ENCODE measurements at places on chromosomes 5 and 9.

DNA sequence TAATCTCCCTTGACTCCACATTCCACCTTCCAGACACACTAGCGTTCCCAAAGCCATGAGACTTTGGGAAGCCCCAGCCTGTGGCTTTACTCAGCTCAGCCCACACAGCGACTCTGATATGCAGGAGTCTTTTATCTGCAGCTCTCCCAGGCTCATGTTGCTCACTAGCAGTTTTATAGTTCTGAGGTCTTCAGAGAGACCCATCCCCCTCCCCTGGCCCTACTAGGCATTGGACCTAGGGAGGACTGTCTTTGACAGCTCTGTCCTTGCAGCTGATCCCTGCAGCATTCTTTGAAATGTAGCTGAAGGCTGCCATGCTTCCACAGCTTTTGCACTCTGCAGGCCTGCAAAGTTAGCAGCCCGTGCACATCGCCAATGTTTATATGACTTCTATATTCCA, 19.9 kb upstream of the CYLC2 start:
- no peak for DNase-seq

GRCh38 chr9:123568691-123569688, 213.0 kb downstream of the CRB2 start:
- DNase-seq = no peak

GRCh38 chr9:116274293-116274692, 120.7 kb downstream of the PAPPA start:
- no peak for DNase-seq

GRCh38 chr9:137952976-137953666, 75.5 kb downstream of the CACNA1B start:
- no peak for DNase-seq

GRCh38 chr5:143674469-143674786, 137.5 kb upstream of the HMHB1 start:
- no peak for DNase-seq

DNA sequence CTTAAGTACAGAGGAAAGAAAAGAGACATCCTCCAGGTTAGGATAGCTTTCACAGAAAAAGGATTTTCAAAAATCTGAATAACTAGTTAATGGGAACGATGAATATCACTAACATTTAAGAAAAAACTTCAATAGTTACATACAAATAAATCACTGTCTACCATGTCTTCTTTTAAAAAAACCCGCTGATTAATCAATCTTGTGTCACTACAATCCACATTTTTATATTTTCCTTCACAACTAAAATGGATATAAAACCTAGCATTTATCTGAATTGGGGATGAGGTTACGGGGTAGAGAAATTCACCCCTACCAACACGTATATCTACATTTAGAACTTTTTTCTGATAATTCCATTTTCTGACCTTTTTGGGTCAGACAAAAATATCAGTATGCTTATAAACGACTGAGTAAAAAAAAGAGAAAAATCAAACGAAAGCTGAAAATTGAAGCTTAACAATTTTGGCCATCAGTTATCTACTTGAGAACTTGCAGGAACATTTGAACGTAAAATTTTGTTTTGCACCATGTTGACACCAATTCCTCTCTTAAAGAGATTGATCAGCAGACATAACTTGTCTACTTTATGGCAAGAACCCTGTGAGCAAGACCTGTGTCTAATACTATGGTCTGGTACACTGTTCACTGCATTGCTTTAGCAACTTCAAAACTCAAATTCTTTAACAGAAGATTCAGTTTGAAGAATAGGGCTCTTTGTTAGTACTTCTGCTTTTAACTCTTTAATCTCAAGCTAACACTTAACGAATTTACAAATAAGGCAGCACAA, 4.8 kb downstream of the NR3C1 start:
- no peak for DNase-seq

DNA sequence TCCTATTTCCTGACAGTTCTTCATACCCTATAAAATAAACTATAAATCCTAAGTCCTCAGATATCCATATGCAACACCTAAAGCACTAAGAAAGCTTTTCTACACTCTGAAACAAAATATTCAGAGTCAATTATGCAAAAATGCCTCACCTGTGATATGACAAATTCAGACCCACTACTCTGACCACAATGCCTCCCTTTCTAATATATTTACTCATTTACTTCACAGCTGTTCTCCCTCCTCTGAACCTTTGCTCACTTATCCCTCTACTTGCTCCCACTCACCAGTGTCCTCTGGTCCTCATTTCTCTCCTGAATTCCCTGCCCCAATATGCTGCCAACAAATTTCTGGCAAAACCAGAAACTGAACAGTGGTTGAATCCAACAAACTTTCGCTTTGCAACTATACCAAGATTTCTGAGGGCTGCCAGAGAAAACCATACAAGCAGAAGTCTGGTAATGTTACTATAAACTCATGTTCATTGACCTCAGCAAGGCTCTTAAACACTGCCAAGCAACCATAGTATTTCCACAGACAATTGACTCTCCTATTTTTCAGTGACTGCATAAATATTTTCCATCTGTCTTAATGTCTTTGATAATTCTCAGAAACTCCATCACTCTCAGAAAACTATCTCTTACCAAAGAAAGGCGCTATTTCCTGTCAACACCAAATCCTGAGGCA, 7.1 kb downstream of the CCNH start:
- DNase-seq = no peak

DNA sequence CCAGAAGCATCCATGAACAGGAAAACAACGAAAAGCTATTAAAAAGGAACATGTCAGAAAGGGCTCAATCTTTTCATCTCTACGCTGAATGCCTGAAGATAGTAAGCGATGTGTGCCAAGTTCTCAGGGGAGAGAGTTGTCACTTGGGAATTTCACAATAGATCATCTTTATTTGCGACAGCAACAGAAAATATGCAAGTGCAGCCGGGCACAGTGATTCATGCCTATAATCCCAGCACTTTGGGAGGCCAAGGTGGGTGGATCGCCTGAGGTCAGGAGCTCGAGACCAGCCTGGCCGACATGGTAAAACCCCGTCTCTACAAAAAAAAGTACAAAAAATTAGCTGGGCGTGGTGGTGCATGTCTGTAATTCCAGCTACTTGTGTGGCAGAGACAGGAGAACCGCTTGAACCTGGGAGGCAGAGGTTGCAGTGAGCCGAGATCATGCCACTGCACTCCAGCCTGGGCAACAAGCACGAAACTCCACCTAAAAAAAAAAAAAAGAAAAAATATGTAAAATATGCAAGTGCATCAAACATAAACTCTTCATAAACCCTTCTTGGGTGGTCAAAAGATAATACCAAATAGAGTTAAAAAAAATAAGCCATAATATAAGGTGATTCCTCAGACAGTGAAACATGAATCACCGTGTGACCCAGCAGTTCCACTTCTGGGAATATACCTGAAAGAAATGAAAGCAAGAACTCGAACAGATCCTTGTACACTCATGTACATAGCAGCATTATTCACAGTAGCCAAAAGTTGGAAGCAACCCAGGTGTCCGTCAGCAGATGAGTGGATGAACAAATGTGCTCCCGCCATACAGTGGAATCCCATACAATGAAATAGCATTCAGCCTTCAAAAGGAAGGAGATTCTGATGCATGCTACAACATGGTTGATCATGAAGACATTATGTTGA, 16.2 kb downstream of the SFXN1 start:
- DNase-seq = no peak

DNA sequence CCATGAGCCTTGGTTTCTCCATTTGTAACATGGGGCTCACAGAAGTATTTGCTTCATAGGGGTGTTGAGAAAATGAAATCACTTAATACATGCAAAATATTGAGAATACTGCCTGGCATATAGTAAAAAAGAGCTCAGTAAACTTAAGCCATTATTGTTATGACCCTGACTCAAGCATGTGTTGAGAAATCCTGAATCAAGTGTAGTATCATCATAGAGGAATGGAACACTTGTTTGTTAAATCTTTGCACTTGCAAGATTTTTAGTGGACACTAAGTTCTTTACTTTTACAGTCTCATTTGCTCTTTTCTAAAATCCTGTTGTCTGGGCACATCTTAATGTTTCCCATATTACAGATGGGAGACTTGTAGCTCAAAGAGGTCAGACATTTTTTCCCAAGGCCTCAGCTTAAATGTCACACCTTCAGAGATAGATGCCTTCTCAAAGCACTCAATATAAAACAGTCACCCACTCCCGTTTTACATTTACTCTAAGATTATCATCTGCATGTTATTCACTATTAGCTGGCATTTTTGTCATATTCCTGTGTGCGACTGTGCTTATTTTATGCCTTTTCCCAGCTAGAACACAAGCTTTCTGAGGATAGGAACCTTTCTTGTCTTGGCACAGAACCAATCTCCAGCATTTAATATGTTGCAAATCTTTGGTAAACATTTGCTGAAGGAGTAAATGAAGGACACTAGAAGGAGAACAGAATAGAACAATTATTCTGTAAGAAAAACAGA, 250.0 kb upstream of the TNC start:
- DNase-seq = no peak

DNA sequence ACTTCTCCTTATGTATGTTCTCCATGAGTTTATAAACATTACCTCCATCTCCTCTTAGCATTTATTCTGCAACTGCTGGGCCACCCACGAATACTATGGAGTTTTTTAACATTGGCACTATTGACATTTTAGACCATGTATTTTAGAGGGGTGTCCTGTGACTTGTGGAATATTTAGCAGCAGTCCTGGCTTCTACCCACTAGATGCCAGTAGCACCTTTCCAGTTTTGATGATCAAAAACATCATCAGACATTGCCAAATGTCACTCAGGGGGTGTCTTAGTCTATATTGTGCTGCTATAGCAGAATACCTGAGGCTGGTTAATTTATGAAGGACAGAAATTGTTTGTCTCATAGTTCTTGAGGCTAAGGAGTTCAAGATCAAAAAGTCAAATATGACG, 187.5 kb upstream of the RORB start:
- DNase-seq = no peak

DNA sequence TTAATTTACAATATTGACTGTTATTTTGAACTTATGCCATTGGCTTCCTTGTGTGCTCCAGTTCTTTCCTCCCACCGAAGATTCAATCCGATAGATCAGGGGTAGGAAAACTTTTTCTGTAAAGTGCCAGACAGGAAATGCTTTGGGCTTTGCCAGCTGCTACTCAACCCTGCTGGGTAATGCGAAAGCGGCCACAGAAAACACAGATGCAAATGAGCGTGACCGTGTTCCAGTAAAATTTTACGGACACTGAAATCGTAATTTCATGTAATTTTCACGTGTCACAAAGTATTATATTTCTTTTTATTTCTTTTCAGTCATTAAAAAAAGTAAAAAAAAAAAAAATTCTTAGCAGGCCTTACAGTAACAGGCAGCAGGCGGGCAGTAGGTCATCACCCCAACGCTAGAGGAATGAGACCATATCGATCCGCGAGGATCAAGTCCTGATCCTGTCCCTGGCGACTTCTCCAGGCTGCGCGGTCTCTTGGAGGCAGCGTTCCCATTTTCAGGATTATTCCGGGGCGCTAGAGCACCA, 599 bp downstream of the NMRK1 start:
- DNase-seq = peak; percentile 46

- DNase-seq = no peak
Measured at GRCh38 chr5:95951916-95952315, 9.7 kb downstream of the ELL2 start.

DNA sequence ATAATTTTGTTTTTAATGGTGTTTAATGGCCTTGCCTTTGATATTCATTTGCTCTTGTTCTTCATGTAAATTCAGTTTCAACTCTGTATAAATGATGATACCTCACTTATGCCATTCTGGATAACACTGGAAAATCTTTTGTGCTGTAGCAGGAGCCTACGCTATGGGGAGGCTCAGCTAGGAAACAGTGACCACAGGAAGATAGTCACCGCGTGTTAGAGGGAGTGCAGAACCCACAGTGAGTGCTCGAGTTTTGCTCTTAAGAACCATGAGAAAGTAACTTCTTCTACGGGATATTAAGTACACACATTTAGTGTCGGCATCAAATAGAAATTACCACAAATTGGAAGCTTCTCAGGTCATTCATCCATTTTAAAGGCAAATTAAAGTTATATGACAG, 143.9 kb downstream of the IRX2 start:
- DNase-seq = no peak

GRCh38 chr9:2466703-2467102, 154.9 kb upstream of the VLDLR start:
- peak; percentile 39 for DNase-seq

GRCh38 chr5:113292462-113292861, 142.3 kb downstream of the TSSK1B start:
- no peak for DNase-seq

GRCh38 chr5:132467287-132467984, 23.1 kb downstream of the IRF1 start:
- DNase-seq = no peak

DNA sequence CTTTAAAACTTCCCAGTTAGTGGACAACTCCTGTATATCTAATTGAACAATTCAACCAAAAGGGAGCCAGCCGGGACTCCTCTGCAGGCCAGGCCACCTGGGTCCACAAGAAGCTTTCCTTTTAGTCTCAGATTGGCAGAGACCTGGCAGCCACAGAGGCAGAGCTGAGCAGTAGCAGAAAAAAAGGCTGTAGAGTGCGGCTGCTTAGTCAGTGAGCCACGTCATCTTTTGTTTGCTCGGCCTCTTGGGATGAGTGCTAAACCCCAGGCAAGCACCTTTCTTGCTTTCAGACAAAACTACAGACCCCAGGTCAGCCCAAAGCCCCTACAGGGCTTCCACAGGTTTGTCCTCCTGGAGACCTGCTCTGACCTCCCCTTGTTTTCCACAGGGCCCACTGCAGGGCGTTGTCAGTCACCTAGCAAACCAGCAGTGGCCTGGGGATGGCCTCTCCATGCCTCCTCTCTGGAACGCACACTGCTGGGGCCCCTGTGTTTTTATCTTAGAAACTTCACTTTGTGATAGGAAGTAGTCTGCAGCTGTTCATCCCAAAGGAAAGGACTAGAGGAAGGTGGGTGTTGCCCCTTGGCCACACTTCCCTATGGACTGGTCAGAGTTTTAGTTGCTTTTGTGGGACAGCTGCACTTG, 49.9 kb downstream of the SHB start:
- peak; percentile 83 for DNase-seq

DNA sequence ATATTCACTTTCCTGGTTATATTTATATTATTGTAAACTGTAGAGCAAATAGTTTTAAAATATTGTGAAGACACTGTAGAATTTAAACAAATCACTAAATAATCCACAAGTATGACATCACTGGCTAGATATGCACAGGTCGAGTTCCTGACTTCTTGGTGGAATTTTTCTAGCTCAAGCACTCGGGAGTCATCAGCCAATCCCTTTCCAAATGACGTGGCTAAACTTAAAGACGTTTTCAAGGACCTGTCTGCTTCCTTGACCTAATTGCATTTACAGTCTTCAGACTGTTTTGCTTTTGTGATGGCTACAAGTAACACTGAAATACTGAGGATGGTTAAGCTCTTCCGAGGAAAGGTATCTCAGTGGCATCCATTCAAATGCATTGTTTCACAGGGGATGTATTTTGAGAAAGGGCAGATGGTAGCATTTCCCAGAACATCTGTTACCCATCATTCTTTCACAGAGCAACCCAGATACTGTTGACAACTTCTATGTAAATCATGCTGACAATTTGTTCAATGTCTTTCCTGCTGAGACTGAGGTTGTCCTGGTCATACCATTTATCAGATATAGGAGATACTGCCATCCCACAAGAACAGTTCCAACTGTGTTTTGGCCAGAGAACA, 262.8 kb downstream of the CDH10 start:
- DNase-seq = no peak

- no peak for DNase-seq
Measured at GRCh38 chr5:123116058-123116457, 27.0 kb downstream of the PRDM6 start.

GRCh38 chr5:136769900-136770684, 404.7 kb upstream of the TRPC7 start:
- peak; percentile 52 for DNase-seq

Measured in NCI-H2029 (cell line).